ENCODE measurements at places on chromosomes 2 and 18. TPM values are rescaled to one million over a fixed set of nuclear protein-coding genes. Genes with fewer than 3 reads are reported as not detected.

GRCh38 chr2:85314884-85315242 is 12.9 kb downstream of the TGOLN2 start:
- no peak for DNase-seq
- H3K36me3 ChIP-seq = peaks cover 29% of the 10 kb centered on the region
- H3K27me3 ChIP-seq = no peaks in the 10 kb centered on the region
- no peaks in the 10 kb centered on the region for H3K4me1 ChIP-seq

GRCh38 chr2:153464395-153464794 is 14.2 kb downstream of the RPRM start:
- no peak for DNase-seq
- H3K4me1 ChIP-seq = peaks cover 3% of the 10 kb centered on the region
- H3K4me3 ChIP-seq = no peak overlapping the region
- no peaks in the 10 kb centered on the region for H3K27me3 ChIP-seq
- peaks cover 8% of the 10 kb centered on the region for H3K36me3 ChIP-seq

DNA sequence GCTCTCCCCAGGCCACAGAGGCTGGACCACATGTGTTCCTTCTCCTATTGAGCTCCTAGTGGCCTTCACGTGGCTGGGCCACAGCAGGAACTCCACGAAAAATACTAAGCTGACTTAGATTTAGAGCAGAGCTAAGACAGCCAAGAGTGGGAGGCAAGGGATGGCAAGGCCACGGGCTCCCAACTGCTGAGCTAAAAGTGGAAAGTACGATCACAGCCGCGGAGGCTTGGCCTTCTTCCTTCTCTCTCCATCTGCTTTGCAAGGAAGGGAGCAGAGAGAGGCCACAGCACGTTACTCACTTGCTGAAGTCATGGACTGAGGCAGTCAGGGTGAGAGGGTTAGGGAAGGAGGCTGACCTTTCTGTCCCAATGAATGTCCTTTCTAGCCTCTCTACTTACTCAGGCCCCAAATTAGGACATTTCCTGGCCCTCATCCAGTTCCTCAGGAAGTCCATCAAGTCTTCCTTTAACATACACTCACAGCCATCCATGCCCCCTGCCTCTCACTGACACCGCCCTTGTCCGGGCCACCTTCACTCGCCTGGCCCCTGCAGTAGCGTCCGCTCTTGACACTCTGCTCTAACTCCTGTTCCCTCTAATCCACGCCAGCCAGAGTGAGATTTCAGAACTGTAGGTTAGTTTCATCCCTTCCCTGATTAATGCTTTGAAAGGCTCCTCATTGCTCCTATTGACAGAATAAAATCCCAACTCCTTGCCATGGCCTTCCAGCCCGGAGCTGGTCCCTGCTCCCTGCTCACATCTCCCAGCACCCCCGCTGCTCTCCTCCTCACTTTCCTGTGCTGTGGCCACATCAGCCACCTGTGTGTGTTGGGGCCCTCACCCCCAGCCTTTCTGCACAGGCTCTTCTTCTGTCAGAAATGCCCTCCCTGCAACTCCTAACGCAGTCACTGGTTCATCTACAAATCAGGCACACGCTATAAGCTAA is 204.2 kb downstream of the CYP26B1 start:
- H3K4me1 ChIP-seq = peaks cover 10% of the 10 kb centered on the region
- H3K27me3 ChIP-seq = no peaks in the 10 kb centered on the region
- no peaks in the 10 kb centered on the region for H3K36me3 ChIP-seq
- DNase-seq = no peak
- H3K27ac ChIP-seq = no peak overlapping the region

DNA sequence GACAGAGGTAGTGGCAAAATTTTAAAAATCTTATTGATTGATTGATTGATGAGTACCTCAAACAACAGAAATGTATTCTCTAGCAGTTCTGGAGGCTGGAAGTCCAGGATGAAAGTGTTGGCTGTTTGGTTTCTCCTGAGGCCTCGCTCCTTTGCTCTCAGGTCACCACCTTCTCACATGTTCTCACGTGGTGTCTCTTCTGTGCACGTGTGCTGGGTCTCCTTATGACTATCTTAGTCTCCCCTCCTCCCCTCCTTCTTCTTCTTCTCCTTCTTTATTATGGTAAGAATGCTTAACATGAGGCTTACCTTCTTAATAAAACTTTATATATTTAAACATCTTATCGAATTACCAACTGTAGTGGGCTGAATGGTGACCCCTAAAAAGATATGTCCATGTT is 446.0 kb upstream of the SPHKAP start:
- no peak for DNase-seq
- H3K27ac ChIP-seq = no peak overlapping the region
- no peaks in the 10 kb centered on the region for H3K4me1 ChIP-seq
- H3K27me3 ChIP-seq = no peaks in the 10 kb centered on the region
- no peak overlapping the region for H3K4me3 ChIP-seq

DNA sequence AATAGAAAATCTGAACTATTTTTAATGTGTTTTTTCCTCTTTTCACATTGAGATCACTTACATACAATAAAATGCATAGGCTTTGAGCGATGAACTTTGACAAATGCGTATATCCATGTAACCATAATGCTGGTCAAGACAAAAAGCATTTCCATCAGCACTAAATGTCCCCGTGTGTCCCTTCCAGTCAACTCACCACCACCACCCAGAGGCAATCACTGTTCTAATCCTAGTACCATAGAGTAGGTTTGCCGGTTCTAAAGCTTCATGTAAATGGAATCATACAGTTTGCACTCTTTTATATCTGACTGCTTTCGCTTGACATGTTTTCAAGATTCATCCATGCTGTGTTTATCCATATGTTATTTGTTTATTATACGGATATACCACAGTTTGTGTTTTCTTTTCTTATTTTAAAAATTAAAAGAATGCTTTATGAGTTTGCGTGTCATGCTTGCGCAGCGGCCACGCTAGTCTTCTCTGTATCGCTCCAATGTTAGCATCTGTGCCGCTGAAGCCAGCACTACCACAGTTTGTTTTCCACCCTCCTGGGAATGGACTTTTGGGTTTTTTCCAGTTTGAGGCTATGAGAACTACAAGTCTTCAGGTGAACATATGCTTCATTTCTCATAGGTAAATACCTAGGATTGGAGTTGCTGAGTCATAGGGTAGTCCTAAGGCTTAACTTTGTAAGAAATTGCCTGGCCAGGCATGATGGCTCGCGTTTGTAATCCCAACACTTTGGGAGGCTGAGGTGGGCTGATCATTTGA is 197.5 kb upstream of the CHAC2 start:
- H3K4me3 ChIP-seq = no peak overlapping the region
- H3K27ac ChIP-seq = no peak overlapping the region
- no peaks in the 10 kb centered on the region for H3K27me3 ChIP-seq
- H3K4me1 ChIP-seq = peaks cover 6% of the 10 kb centered on the region

DNA sequence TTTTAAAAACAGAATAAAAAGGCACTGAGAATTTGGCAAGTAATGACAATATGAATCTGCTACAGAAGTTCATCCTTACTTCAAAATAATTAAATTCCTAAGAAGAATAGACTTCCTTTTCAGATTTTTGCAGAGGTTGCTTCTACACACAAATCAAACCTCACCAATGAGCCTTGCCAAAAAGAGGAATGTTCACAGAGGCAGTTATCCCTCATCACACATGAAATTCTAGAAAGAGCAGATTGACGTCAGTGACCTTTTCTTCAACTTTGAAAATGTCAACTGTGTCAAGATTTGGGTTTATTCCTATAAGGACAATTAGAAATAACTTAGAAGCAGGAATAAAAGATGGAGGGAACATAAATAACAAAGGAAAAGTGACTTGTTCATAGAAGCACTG is 64.6 kb downstream of the MBD2 start:
- no peak overlapping the region for H3K4me3 ChIP-seq
- no peak for DNase-seq
- H3K27me3 ChIP-seq = no peaks in the 10 kb centered on the region
- no peak overlapping the region for H3K27ac ChIP-seq

- no peaks in the 10 kb centered on the region for H3K36me3 ChIP-seq
- no peak overlapping the region for H3K27ac ChIP-seq
- H3K27me3 ChIP-seq = no peaks in the 10 kb centered on the region
Observed at GRCh38 chr2:240139011-240139441, 1.4 kb downstream of the OTOS start.

DNA sequence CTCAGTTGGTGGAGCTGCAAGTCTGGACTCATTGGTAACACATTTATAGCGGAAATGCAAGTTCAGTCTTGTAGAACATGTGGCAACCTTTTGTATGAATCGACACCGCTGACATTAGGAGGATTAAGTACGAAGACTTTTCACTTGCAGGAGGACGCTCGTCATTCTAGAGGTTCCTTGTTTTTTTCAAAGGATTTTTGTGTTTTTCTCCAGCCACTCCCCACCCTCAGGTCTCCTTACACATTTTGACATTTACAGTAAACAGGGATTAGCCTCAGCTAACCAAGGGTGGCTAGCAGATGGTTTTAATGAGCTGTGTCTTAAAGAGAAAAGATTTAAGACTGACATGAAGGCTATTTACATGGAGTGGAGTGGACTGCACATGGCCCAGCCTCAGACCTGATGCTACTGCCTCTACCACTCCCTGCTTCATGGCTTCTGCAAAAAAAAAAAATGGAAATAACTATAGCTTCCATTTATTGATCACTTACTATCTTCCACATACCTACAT is 173.8 kb downstream of the TRIB2 start:
- no peak for DNase-seq
- H3K27me3 ChIP-seq = peaks cover 69% of the 10 kb centered on the region
- H3K27ac ChIP-seq = no peak overlapping the region

- no peaks in the 10 kb centered on the region for H3K36me3 ChIP-seq
- H3K4me3 ChIP-seq = no peak overlapping the region
- H3K27ac ChIP-seq = no peak overlapping the region
- peaks cover 8% of the 10 kb centered on the region for H3K4me1 ChIP-seq
- no peaks in the 10 kb centered on the region for H3K27me3 ChIP-seq
- DNase-seq = no peak
Observed at GRCh38 chr2:144477957-144478311, 42.0 kb downstream of the ZEB2 start.

- H3K27me3 ChIP-seq = no peaks in the 10 kb centered on the region
- H3K4me3 ChIP-seq = no peak overlapping the region
- no peak overlapping the region for H3K27ac ChIP-seq
- DNase-seq = no peak
Observed at GRCh38 chr2:70718241-70718640, 49.8 kb downstream of the ADD2 start.

DNA sequence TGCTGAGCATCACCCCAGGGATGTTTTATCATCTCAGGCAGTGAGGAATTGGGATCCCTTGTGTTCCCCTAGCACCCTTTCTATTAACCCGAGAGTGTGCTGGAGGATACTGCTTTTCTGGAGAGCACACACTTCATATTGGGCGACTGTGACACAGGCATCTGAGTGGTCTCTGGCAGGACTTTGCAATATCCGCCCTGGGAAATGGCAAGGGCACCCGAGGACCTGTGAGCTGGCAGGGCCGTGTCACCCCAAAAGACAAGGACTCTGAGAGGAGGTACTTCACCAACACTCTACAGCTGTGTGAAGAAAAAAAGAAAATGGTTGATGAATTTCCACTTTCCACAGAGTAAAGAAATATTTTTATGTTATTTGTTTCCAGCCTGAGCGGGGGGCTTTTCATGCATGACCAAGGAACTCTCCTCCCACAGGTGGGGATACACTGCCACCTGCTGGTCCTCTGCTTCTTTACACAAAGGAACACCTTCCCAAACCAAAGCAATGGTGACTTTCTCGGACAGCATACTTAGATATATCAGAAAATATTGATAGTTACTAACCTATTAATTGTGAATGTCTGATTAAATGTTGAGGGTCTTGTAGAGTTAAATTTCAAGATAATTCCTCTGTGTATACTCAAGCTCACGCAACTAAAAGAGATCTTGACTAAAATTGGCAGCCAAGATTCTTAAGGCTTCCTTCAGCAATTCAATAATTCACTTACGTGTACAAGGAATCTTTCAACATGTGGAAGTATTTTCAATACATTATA is 45.9 kb upstream of the REG3G start:
- DNase-seq = peak; percentile 93
- no peaks in the 10 kb centered on the region for H3K36me3 ChIP-seq
- no peak overlapping the region for H3K4me3 ChIP-seq

- no peak overlapping the region for H3K4me3 ChIP-seq
- DNase-seq = no peak
- no peaks in the 10 kb centered on the region for H3K36me3 ChIP-seq
- no peaks in the 10 kb centered on the region for H3K27me3 ChIP-seq
- H3K4me1 ChIP-seq = no peaks in the 10 kb centered on the region
Observed at GRCh38 chr18:22673182-22673862, 255.6 kb upstream of the CTAGE1 start.

DNA sequence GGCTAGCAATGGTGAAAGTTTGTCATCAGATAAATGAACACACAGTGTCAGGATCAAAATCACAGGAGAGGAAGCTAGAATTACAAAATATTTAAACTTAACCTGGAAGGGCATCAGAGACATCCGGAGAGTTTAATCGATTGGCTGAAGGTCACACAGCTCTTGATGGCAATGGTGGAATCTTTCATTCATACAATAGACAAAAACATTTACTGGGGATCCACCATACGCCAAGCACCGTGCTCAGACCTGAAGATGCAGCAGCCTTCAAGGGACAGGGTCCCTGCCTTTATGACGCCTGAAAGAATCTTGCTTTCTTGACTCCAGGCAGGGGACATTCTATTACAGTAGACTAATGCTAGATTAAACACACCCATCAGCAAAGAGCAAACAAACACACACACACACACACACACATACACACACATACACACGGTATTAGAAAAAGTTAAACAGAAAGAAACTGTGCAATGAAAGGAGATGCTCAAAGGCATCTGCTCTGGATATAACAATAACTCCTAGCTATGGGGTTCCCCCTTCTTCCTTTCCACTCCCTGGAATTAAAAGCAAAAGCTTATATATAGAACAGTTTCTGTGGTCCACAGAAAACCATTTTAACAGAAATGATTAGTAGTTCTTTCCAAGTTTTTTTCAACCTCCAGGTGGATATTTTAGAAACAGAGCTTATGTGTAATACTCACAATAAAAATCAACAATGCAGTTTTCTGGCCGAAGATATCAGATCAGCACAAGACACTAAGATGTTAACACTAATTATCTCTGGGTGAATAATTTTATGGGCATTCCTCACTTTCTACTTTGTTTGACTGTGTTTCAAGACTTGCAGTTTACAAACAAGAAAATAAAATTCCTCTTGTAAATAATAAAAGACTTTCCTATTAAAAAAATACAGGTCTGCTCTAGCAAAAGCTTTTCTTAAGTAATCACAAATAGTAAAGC is 151.7 kb downstream of the ANKRD44 start:
- H3K36me3 ChIP-seq = no peaks in the 10 kb centered on the region
- peaks cover 3% of the 10 kb centered on the region for H3K4me1 ChIP-seq
- DNase-seq = no peak
- H3K27ac ChIP-seq = no peak overlapping the region

The GALNT14 gene
- total RNA-seq = 2.0 TPM

The DNAJB2 gene
- 80.9 TPM for total RNA-seq

The ITGB6 gene
- not detected for total RNA-seq

The C1GALT1C1L gene
- total RNA-seq = not detected

The SPP2 gene
- total RNA-seq = not detected

The CNPPD1 gene
- 27.7 TPM for total RNA-seq

Data from endodermal cell (in vitro differentiated cells).